Bladder microvascular endothelial cell (primary cell): ENCODE measurements at places on chromosomes 5 and 9. TPM values are rescaled to one million over a fixed set of nuclear protein-coding genes. Genes with fewer than 3 reads are reported as not detected.

Gene C9orf50
- total RNA-seq = under 0.01 TPM in 1 of 2 replicates, not detected in the other

Gene SH3TC2
- total RNA-seq = 8.6 and 16.4 TPM in 2 replicates

Gene ATP10B
- total RNA-seq = under 0.01 and 0.44 TPM in 2 replicates

Gene SLC36A3
- not detected in 2 replicates for total RNA-seq

Gene GCNT4
- total RNA-seq = 0.25 and 0.81 TPM in 2 replicates

Gene CDKN2B
- total RNA-seq = 3.1 and 4.1 TPM in 2 replicates

Gene MSX2
- 0.06 TPM in 1 of 2 replicates, not detected in the other for total RNA-seq

Gene SPATA6L
- total RNA-seq = 0.97 and 6.7 TPM in 2 replicates

Gene MORN5
- 0.49 TPM in 1 of 2 replicates, not detected in the other for total RNA-seq

Gene SAXO1
- total RNA-seq = under 0.01 TPM in 1 of 2 replicates, not detected in the other

Gene CCDC171
- 0.69 and 1.1 TPM in 2 replicates for total RNA-seq

Gene PCDHGA4
- total RNA-seq = 1.3 and 6.1 TPM in 2 replicates

Gene GABBR2
- total RNA-seq = 0.16 and 0.63 TPM in 2 replicates

Gene STC2
- total RNA-seq = 6.6 and 44.5 TPM in 2 replicates

Gene FER
- total RNA-seq = 10.4 and 45.0 TPM in 2 replicates

Gene IL3
- not detected in 2 replicates for total RNA-seq

Gene IL31RA
- total RNA-seq = under 0.01 and 0.06 TPM in 2 replicates

Gene EIF4E1B
- total RNA-seq = not detected in 2 replicates

Gene PTGES
- 0.32 and 0.94 TPM in 2 replicates for total RNA-seq

Gene FGF10
- total RNA-seq = not detected in 2 replicates

Gene C7
- total RNA-seq = under 0.01 and 0.06 TPM in 2 replicates

Gene PPP3R2
- total RNA-seq = not detected in 2 replicates

Gene PROB1
- total RNA-seq = 2.1 and 5.8 TPM in 2 replicates

Gene FBP2
- not detected in 2 replicates for total RNA-seq

Gene TMEM141
- 50.7 and 53.7 TPM in 2 replicates for total RNA-seq

Gene MZB1
- 0.16 and 0.44 TPM in 2 replicates for total RNA-seq

Gene STOM
- 196 and 375 TPM in 2 replicates for total RNA-seq

Gene TTC23L
- total RNA-seq = not detected in 2 replicates

Gene GNG10
- 33.3 and 50.2 TPM in 2 replicates for total RNA-seq

Gene DOLPP1
- total RNA-seq = 7.3 and 12.0 TPM in 2 replicates

Gene CD180
- total RNA-seq = 0.31 TPM in 1 of 2 replicates, not detected in the other

Gene INSL6
- 0.13 TPM in 1 of 2 replicates, not detected in the other for total RNA-seq

Gene TBC1D2
- 2.4 and 4.0 TPM in 2 replicates for total RNA-seq

Gene SPINK13
- total RNA-seq = not detected in 2 replicates

Gene TMEM232
- total RNA-seq = 0.32 and 0.63 TPM in 2 replicates

Gene MAPKAP1
- 58.4 and 87.6 TPM in 2 replicates for total RNA-seq

Gene SV2C
- not detected in 2 replicates for total RNA-seq

Gene C6
- total RNA-seq = not detected in 2 replicates
